Endothelial cell (in vitro differentiated cells): ENCODE measurements at places on chromosomes 13 and 19. TPM values are rescaled to one million over a fixed set of nuclear protein-coding genes. Genes with fewer than 3 reads are reported as not detected.

GRCh38 chr13:68160466-68160865 lies 930.3 kb upstream of the PCDH9 start:
- no peaks in the 10 kb centered on the region for H3K4me1 ChIP-seq
- H3K4me3 ChIP-seq = no peak overlapping the region
- peaks cover 4% of the 10 kb centered on the region for H3K27me3 ChIP-seq
- no peak overlapping the region for H3K27ac ChIP-seq
- DNase-seq = no peak
- H3K36me3 ChIP-seq = no peaks in the 10 kb centered on the region

The CYP2F1 gene
- total RNA-seq = not detected

The LILRB5 gene
- not detected for total RNA-seq

DNA sequence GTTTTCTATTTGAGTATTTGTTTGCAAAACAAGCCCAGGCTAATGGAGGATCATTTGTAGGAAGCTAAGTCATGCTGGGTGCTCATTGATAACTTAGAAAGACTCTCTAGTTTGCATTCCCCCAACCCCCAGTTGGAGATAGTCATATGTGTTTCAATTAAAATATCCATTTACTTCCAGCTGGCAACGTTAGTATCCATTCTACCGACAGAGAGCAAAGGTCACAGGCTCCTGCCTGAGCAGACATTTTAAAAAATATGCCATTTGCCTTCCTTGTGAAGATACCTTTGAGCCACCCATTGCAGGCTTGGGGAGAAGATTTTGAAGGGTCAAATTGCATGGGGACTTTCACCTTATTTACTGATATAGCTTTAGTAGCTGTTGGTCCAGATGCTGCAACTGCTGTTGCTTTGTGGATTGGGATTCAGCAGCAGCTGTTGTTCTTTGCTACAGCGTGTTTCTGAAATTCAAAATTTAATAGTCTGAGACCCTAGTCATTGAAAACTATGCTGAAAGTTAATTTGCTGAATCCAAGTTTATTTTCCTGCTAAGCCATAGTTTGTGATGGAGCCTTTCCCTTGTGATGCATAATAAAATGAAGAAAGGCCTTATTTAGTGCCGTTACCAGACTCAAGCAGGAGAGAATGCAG lies 335.1 kb downstream of the GPC6 start:
- H3K4me1 ChIP-seq = no peaks in the 10 kb centered on the region
- H3K36me3 ChIP-seq = no peaks in the 10 kb centered on the region
- H3K27me3 ChIP-seq = no peaks in the 10 kb centered on the region
- DNase-seq = no peak

The MBD3L2B gene
- not detected for total RNA-seq

The ZNF556 gene
- total RNA-seq = not detected

GRCh38 chr13:108917581-108917980 lies 288.2 kb downstream of the MYO16 start:
- H3K27me3 ChIP-seq = peaks cover 1% of the 10 kb centered on the region
- H3K27ac ChIP-seq = no peak overlapping the region
- no peak for DNase-seq
- H3K4me1 ChIP-seq = peaks cover 2% of the 10 kb centered on the region
- no peaks in the 10 kb centered on the region for H3K36me3 ChIP-seq

GRCh38 chr19:14577885-14578427 lies 4.9 kb upstream of the CLEC17A start:
- DNase-seq = no peak
- no peaks in the 10 kb centered on the region for H3K36me3 ChIP-seq
- no peaks in the 10 kb centered on the region for H3K4me1 ChIP-seq
- H3K4me3 ChIP-seq = no peak overlapping the region
- H3K27ac ChIP-seq = no peak overlapping the region

The SYNE4 gene
- total RNA-seq = 4.5 TPM

GRCh38 chr13:48241651-48242050 lies 8.6 kb downstream of the ITM2B start:
- no peak overlapping the region for H3K4me3 ChIP-seq
- no peak for DNase-seq
- H3K36me3 ChIP-seq = peaks cover 6% of the 10 kb centered on the region

- no peak overlapping the region for H3K27ac ChIP-seq
- H3K4me1 ChIP-seq = no peaks in the 10 kb centered on the region
- H3K4me3 ChIP-seq = no peak overlapping the region
- H3K27me3 ChIP-seq = peaks cover 4% of the 10 kb centered on the region
- DNase-seq = no peak
Measured at GRCh38 chr13:34349091-34349722, 531.3 kb downstream of the RFC3 start.

The FFAR3 gene
- total RNA-seq = not detected

DNA sequence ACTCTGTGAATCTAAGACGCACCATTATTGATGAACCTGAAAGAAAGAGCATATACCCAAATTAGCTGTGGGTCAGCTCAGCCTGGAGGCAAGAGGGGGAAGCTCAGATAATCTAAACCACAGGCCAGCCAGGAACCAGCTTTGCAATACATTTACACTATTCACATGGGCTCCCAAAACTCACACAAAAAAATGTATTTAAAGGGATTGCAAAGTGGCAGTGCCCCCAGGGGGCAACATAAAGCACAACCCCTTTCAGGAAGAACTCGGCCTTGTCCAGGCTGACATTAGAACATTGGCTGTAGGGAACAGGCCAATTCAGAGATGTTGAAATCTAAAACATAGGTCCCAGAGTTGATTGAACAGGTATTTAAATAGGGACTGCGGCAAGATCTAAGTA lies 3.2 kb upstream of the PROZ start:
- DNase-seq = no peak
- peaks cover 19% of the 10 kb centered on the region for H3K27me3 ChIP-seq
- H3K4me1 ChIP-seq = peaks cover 3% of the 10 kb centered on the region
- no peak overlapping the region for H3K27ac ChIP-seq
- peak overlapping the region; percentile 24 for H3K4me3 ChIP-seq

DNA sequence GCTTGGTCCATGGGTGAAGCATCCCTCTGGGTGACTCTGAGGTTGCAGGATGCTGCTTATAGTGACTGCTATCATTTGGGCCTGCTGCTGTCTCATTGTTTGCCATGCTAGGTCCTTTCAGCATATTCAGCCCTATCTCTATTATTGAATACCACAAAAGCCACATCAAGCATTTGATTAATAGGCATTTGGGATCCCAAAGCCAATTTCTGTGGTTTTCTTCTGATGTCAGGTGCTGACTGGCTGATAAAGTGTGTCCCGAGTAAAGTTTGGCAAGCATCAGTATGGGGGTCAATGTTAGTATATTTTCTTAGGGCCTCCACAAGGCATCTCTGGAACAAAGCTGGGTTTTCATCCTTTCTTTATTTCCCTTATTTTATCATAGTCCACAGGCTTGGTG lies 204.6 kb downstream of the NBEA start:
- no peaks in the 10 kb centered on the region for H3K27me3 ChIP-seq
- H3K27ac ChIP-seq = no peak overlapping the region
- H3K36me3 ChIP-seq = peaks cover 3% of the 10 kb centered on the region
- peaks cover 4% of the 10 kb centered on the region for H3K4me1 ChIP-seq
- DNase-seq = no peak

The MEX3D gene
- total RNA-seq = 73.4 TPM

GRCh38 chr13:51727634-51728274 lies 76.2 kb downstream of the DHRS12 start:
- no peak overlapping the region for H3K27ac ChIP-seq
- no peaks in the 10 kb centered on the region for H3K27me3 ChIP-seq
- no peak overlapping the region for H3K4me3 ChIP-seq
- peaks cover 5% of the 10 kb centered on the region for H3K4me1 ChIP-seq
- H3K36me3 ChIP-seq = peaks cover 4% of the 10 kb centered on the region

- no peaks in the 10 kb centered on the region for H3K27me3 ChIP-seq
- H3K4me3 ChIP-seq = no peak overlapping the region
- H3K27ac ChIP-seq = no peak overlapping the region
- no peaks in the 10 kb centered on the region for H3K36me3 ChIP-seq
- peaks cover 2% of the 10 kb centered on the region for H3K4me1 ChIP-seq
- no peak for DNase-seq
Measured at GRCh38 chr13:109834973-109835720, 48.8 kb upstream of the IRS2 start.

DNA sequence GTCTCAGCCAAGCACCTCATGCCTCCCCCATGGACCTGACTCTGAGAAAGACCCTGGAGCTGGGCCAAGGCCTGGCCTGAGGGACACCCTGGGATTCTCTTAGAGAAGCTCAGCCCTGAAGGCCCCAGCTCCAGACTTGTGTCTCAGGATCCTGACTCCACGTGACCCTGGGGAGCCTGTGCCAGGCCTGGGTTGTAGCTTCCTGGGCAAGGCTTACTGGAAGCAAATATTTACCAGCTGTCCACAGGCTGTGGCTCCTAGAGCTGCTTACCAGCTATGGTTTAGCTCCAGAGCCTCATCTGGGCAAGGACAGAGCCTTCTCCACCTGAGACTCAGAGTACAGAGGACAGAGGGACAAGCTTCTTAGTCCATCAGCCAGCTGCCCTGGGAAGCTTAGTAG lies 61.0 kb upstream of the CEACAM8 start:
- H3K4me3 ChIP-seq = no peak overlapping the region
- H3K36me3 ChIP-seq = no peaks in the 10 kb centered on the region
- no peak for DNase-seq
- H3K27me3 ChIP-seq = peaks cover 11% of the 10 kb centered on the region

The IL11 gene
- total RNA-seq = 0.21 TPM

DNA sequence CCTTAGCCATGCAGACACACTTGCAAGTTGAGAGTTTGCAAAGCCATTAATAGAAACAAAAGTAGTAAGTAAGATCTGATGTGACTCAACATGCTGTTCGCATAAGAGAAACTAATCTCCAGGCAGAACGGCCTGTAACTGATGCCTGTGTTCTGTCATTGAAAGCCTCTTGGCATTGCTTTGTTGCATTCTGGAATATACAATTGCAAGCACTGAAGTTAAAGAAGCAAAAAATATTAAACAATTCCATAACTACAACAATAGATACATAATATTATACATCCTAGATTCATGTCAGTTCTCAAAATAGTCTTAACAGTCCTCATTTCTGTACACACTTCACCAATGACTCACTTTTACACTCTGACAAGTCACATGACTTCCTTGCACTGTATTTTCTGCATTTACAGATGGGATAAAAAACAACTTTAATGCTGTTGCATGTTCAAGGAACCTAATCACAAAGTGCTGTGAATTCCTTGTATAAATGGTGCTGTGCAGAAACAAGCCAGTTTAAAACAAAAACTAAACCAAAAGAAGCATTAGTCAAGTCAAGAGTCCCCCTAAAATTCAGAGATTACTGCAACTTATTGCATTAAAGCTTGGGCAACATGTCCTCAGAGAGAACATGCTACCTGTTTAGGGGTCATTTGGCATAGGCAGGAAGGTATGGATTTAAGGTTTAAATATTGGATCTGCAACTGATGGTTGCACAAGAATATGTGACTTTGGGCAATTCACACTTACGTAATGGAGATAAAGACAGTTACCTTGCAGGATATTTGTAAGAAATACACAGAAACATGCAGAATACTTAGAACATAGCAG lies 79.5 kb upstream of the SERP2 start:
- no peaks in the 10 kb centered on the region for H3K36me3 ChIP-seq
- DNase-seq = no peak
- no peaks in the 10 kb centered on the region for H3K27me3 ChIP-seq
